NCI-H82 (cell line): ENCODE measurements at places on chromosomes 5 and 9.

GRCh38 chr9:93111001-93111370, 15.0 kb downstream of the CARD19 start:
- DNase-seq: no peak

- no peak for DNase-seq
These were observed 9.4 kb upstream of the C5orf58 start for GRCh38 chr5:170223360-170223759.

DNA sequence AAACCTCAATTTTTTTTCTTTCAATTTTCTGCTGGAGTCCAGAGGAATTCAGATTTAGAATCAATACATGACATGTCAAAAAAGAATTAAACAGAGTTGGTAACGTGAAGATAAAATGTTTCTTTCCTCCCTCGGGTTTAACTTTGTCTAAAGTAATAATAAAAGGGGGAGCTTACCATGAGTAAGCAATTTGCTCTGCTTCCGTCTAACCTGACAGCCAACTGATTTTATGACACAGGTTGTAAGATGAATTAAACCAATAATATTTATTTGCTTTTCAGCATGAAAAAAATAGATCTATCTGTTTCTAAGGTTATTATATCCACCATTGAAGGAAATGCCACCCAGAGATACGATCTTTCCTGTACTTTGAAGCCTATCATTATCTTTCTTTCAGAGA, 352.6 kb downstream of the OSTF1 start:
- no peak for DNase-seq

DNA sequence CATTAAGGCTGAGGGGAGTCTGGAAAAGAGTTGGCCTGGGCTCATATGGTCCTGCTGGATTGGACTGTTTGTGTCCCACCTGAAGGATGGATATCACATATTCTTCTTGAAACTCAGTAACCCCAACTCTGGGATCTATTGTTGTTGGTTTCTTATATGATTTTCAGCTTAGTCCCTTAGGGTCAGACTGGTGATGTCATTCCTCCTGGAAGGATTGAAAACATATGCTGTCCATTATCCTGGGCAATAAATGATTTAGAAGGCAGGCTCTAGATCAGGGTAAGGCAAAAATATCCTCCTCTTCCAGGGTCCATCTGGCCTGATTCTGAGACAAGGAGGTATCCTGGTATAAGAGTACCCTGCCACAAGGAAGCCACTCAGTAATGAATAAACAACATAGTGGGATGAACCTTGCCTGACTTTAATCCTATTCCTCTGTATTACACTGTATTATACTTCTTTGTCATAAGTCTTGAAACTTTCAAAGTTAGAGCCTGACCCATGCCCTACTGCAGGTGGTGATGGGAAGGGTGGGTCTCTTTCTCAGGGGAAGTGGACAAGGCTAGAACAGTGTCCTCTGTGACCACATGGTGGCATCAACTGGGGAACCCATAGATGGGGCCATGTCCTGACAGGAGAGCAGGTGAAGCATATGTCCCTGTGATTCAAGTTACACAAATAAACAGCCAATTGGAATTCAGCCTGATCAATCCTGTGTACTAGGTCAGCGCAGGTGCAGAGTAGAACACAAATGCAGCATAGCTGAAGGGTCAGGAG, 454.4 kb upstream of the TRPC7 start:
- DNase-seq: no peak

- DNase-seq: peak; percentile 11
These were observed 90.0 kb downstream of the RMI1 start for GRCh38 chr9:84070590-84070989.

- DNase-seq: no peak
These were observed 22.3 kb upstream of the RHOBTB3 start for GRCh38 chr5:95708876-95709275.

DNA sequence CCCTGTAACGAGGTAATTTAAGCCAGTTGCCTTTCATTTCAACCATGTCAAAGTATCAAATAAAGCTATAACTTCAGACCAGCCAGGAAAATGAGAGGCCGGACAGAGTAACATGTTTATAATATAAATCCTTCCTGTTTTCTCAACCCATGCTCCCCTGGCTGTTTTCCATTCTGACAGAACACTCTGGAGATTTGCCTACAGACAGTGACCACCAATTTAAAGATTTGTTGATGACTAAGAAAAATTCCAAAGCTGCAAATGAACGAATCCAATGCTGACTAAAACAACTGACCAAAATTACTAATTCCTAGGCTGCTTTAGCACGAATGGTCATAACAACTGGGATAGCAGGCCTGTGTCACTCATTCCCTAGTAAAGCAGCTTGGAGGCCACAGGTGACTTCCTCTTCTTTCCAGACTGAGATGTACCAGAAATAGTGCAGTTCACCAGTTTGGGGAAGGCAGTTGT, 141.4 kb downstream of the AOPEP start:
- no peak for DNase-seq

GRCh38 chr5:161263191-161263590, 283.3 kb downstream of the GABRB2 start:
- no peak for DNase-seq

DNA sequence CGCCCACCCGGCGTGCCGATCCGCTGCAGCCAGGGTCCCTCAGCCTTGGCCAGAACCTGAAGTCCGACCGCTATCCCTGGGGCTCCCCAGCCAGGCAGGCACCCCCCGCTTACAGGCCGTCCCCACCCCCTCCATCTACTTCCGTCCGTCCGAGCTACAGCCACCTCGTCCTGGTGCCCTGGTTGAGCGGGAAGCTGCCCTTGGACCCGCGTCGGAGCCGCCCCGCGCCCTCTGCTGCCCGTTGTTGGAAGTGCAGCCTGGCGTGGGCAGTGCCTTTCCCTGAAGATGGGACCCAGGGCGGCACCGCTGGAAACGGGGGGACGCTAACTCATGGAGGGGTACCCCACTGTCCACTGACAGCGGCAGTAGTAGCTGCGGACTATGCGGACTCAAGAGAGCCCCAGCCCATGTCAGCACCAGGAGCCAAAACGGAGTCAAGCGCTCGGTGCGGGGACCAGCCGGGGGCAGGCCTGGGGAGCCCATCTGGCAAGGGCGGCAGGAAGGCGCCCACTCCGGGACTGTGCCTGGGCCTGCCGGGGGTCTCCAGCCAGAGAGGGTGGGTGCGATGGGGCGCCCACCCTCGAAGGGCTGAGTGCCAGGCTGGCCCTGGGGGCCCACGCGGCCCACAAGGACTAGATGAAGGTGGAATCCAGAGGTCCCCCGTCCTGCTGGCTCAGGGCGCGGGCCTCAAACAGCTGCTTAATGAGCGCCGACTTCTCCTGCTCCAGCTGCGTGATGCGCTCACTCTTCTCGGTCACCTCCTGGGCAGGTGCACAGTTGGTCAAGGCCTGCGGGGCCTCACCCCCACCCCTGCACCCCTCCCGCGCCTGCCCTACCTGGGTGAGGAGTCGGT, 6.1 kb downstream of the SAPCD2 start:
- peak; percentile 62 for DNase-seq

DNA sequence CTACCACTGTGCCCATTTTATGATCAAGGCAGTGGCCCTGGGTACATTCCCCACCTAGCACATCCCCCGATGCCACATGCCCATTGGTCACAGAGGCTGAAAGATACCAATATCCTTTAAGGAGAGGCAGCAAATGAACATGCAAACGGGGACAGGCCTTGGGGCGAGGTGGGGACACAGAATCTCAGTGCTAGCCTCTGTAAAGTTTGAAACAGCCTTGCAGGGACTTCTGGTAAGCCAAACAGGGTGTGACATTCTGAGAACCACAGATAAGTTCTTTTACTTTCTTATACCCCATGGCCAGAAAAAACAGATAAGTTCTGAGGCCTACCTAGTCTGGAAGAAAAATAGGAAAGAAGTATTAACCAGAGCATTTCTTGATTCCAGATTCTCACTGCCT, 60.5 kb downstream of the ACER2 start:
- DNase-seq: no peak

DNA sequence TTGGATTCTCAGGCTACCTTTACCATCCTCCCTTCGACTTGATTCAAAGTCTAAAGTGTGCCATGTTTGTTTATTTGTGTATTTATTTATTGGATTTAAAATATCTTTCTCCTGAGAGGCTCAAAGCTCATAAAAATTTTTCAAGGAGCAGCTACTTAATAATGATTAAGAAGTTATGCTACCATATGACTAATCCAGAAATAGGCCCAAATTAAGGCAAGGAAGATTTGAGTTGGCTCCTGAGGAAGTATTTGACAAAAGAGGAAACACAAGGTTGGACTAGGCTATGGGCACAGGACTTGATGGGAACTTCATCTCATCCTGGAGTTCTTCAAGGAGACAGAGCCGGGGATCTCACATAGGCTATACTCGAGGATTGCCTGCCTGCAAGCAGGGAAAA, 22.4 kb upstream of the PPP2CA start:
- DNase-seq: no peak

GRCh38 chr5:165290535-165290934, 1785.1 kb downstream of the MAT2B start:
- no peak for DNase-seq

DNA sequence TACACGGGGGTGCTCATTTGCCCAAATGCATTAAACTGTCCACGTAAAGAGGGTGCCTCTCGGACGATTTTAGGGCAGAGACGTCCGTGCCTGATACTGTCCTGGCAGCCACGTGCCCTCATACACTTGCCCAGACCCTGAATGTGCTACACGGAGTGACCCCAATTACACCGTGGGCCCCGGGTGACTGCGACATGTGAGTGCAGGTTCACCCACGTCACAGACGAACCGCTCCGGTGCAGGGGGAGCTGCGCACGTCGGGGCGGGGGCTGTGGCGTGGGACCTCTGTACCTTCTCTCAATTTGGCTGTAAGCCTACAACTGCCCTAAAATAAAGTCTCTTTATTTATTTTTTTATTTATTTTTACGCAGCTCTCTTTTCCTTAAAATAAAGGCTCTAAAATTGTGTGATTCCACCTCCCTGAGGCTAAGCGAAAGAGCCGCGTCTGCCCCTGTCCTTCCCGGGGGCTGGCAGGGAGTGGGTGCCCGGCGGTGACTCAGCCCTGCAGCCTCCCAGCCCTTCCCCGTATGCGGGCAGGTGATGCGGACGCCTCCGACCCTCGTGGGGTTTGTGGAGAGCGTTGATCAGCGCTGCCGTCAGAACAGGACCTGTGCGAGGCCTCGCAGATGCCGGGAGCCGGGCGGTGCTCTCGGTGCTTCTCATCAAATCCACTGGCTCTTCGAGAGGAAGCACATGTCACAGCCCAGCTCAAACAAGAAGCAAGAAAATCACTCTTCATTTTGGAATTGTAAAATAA, 9.2 kb upstream of the EGFL7 start:
- no peak for DNase-seq

DNA sequence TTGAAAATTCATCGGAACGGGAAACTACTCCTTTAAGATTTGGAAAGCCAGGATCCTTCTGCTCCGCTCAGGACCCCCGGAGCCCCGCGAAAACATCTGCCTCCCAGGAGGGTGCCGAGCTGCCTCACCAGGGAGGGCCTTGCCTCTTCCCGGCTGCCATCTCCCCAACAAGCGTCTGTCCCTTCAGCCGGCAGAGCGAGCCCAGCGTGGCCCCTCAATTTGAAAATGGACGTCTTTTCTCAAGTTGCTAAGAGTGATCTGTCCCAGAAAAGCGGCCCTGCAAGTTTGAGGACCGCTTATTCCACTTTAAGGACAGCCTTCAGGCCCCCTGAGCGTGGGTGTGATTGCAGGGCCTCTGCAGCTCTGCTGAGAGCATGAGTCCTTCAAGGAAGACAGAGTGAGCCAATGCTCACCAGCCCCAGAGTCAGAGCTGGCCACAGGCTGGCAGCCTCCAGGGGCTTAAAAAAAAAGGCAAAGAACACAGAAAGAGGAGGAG, 101.3 kb downstream of the PHF2 start:
- DNase-seq: no peak

DNA sequence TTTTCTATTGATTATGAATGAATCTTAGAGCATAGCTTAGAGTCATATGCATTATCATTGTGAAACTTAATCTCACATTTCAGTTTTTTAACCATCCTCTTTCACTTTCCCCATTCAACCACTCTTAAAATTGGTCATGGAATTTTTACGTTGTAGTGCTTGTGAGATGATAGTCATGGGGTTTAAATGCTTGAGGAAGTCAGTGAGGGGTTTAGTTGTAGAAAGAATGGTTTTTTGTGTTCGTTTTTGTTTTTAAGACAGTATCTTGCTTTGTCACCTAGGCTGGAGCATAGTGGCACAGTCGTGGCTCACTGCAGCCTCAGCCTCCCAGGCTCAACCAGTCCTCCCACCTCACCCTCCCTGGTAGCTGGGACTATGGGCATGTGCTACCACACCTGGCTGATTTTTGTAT, 19.6 kb downstream of the UGCG start:
- no peak for DNase-seq

- no peak for DNase-seq
These were observed 22.2 kb upstream of the CFAP157 start for GRCh38 chr9:127684576-127684975.

GRCh38 chr9:36029202-36029601, 7.5 kb upstream of the RECK start:
- DNase-seq: no peak

GRCh38 chr9:29514862-29515261, 1941.6 kb upstream of the C9orf72 start:
- DNase-seq: no peak

- DNase-seq: no peak
These were observed 84.9 kb upstream of the MPDZ start for GRCh38 chr9:13364271-13365000.

- DNase-seq: no peak
These were observed 107.9 kb downstream of the PHF2 start for GRCh38 chr9:93684161-93684765.

GRCh38 chr5:93621327-93621798, 38.3 kb downstream of the NR2F1 start:
- peak; percentile 93 for DNase-seq

DNA sequence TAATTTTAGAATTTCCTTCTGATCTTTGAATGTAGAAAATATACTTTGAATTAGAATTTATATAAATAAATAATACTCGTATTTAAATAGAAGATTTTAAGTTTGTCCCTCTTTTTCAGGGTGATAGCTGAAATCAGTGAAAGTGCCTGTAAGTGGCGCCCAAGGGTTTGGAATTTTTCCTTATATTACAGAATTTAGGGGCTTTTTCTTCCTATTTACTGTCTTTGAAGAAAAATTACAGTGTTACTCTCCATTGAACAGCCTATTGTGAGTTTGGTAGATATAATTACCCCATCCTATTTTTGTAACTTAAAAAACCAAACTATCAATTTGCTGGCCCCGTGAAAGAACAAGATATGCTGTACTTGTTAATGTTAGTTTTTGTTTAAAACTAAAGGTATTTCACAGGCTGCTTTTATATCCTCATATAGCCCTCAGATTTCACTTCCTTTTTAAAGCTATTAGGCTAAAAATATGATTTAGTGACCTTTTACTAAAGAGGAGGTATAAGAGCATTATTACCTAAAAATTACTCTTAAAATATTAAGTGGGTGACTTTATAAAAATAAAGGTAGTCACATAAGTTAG, 3.2 kb downstream of the MAP3K1 start:
- no peak for DNase-seq

GRCh38 chr9:6188466-6188865, 27.1 kb upstream of the IL33 start:
- no peak for DNase-seq

- DNase-seq: no peak
These were observed 21.1 kb upstream of the EEIG1 start for GRCh38 chr9:128001779-128002298.
